ENCODE measurements at places on chromosomes 6 and 20. TPM values are rescaled to one million over a fixed set of nuclear protein-coding genes. Genes with fewer than 3 reads are reported as not detected.

The C6orf52 gene
- total RNA-seq, result not detected

GRCh38 chr6:15947923-15948322 lies 181.0 kb upstream of the MYLIP start:
- DNase-seq, result no peak

DNA sequence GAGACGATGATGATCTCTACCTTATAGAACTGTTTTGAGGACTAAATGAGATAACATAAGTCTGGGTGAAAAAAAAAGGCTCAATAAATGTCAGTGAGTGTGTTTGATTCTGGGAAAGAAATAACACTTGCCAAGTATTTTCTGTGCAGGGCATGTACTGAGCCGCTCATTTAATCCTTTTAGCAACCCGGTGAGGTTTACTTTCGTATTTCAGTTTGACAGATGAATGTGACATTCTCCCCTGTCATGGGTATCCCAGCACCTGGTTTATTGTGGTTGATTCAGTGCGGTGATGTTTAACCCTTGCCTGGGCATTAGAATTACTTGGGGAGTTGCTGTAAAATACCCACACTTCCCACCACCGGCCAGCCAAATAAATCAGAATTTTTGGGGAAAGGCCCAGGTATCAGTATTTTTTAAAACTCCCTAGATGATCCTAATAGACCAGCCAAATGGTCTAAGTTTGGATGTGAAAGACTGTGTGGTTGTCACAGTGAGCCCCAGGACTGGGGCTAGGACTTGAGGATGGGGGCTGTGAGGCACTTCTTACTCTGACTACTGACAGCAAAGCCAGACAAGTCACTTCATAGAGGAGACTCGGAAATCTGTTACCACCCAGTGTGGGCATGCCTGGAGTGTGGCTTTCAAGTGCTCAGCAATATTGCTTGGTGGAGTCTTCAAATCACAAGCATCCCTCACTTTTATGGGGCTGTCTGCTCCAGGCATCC lies 100.2 kb upstream of the KCNG1 start:
- DNase-seq, result no peak

- no peak for DNase-seq
These were observed 1.4 kb upstream of the FOXS1 start for GRCh38 chr20:31846793-31847138.

- peak; percentile 95 for DNase-seq
These were observed 77.1 kb downstream of the JAG1 start for GRCh38 chr20:10596710-10597121.

DNA sequence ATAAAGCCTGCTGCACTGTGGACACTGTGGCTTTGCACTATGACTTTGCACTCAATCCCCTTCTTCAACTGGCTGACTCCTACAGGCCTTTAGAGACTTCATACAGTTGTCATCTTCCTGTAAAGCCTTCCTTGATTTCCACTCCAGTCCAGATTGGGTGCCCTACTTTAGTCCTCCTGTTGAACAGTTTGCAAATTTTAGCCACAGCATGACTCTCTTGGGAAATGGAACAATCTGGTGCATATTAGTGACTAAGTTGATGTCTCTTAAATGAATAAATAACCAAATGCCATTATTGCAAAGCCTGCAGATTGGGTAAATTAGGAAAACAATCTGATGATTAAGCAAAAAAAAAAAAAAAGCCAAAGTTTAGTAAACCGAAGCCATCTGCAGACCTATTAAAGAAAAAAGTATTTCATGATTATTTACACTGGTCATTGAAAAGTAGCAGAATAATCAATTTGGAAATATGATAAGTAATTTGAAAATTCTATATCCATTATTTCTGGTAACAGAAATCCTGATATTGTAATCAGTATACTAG lies 12.6 kb downstream of the PLCB4 start:
- DNase-seq, result peak; percentile 28

- DNase-seq, result no peak
These were observed 171.3 kb upstream of the HDAC2 start for GRCh38 chr6:114142258-114142657.

GRCh38 chr6:169723991-169724493 lies 258 bp downstream of the PHF10 start:
- no peak for DNase-seq

DNA sequence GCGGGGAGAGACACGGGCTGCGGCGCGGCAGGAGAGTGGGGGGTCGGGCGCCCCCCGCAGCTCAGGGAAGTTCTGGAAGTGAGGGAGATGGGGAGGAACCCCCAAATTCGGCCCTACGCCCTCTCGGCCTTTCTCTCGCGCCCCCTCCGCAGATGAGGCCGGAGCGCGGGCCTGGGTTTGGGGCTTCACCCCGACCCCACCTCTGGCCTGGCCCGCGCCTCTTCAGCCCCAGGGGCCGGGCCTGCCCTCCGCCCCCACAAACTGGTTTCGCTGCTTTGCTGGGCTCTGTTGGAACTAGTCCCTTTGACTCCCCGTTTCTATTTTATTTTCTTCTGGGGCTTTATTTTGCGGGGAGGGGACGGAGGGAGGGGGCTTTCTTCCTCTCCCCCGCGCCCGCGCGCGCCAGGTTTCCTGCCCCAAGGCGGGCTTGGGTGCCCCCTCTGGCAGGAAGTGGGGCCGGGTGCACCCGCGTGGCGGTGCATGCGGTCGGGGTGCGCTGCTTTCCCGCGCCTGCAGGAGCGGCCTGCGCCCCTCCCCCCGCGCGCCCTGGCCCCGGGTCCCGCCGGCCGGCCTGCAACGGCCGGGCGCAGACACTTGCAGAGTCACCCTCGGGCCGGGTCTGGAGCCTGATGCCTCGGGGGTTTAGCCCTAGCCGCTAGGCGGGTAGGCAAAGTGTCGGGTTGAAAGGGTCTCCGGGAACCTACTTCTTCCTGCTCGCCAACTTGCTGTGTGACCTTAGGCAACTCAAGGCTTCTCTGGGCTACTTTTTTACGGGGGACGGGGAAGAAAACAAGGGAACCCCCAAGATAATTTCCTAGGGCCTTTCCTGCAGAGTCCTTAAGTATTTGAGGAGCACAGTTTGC lies 1.3 kb downstream of the HMGA1 start:
- DNase-seq, result peak; percentile 33

GRCh38 chr20:33531047-33531877 lies 41.4 kb downstream of the CBFA2T2 start:
- DNase-seq, result peak; percentile 51

DNA sequence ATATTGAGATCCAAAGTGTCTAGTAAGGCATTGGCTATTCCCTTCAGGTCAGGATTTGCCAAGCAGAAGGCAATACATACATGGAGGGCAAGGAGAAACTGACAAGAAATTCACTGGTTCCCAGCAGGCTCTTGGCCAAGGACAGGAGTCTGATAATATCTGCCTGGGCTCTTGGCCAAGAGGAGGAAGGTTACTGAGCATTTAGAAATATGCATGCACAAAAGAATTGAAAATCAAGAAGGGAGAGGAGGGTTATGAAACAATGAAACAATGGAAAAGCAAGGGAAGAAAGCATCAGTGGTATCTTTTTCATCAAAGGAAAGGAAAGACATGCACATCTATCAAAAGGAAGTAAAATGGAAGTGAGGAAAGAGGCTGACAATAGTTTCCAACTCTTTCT lies 42.4 kb downstream of the ARHGAP18 start:
- peak; percentile 50 for DNase-seq

The C4A gene
- 0.83 TPM for total RNA-seq

All from IMR-90 (cell line).